ENCODE measurements at places on chromosomes 5 and 9.

- no peak for DNase-seq
Measured at GRCh38 chr5:146873186-146873917, 5.2 kb downstream of the PPP2R2B start.

- no peak for DNase-seq
Measured at GRCh38 chr9:137435980-137436760, 5.0 kb downstream of the ENTPD8 start.

GRCh38 chr9:4781408-4781807 lies 11.3 kb upstream of the RCL1 start:
- DNase-seq, result no peak

DNA sequence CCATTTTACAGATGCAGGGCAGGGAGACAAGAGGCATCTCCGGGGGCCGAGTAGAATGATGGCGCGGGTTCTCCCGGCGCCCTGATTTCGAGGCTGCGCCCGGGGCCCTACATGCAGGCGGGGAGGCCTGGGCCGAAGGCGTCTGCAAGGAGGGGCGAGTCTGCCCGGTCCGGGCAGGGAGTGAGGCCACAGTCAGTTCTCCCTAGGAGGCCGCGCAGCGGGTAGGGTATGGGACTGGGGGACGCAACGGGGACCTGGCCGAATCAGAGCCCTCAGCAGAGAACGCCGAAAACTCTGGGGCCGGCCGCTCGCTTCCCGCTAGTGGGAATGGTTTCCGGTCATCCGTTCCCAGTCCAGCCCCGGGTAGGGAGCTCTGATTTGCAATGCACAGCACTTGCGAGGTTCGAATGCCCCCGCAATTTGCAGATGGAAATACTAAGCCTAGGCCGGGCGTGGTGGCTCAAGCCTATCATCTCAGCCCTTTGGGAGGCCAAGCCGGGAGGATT lies 6.4 kb downstream of the TLX3 start:
- DNase-seq, result no peak

GRCh38 chr5:142437563-142437962 lies 112.7 kb upstream of the SPRY4 start:
- DNase-seq, result no peak

GRCh38 chr5:81590498-81591384 lies 160.2 kb downstream of the SSBP2 start:
- no peak for DNase-seq

- no peak for DNase-seq
Measured at GRCh38 chr5:7269591-7270274, 126.2 kb upstream of the ADCY2 start.

GRCh38 chr9:90095682-90096081 lies 490.9 kb downstream of the GADD45G start:
- no peak for DNase-seq

DNA sequence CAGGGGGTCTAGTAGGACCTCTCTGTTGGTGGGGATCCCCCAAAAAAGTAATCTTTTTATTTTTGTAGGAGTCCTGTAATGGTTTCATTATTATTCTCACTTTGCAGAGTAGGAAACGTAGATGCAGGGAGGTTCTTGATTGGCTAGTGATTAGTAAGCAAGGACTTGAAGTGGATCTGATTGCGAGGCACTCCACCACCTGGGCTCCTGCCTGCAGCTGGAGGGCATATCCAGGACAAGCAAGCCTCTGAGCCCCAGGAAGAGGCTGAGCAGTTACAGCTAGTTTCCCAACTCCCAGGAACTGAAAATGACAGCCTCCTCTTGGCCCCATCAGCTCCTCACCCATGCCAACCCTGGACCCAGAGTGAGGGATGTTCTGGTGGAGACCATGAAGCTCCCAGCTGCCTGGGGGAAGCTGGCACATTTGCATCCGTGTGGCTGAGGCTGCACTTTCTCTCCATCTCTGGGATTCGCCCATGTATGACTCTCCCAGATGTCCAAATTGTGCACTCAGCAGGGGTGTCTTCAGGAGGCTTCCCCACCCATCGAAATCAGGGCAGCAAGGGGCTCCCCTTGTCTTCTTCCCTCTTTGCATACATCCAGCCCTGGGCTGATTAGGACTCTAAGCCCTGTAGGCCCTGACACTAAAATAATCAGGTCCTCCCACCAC lies 10.2 kb downstream of the KCNIP1 start:
- no peak for DNase-seq

GRCh38 chr5:98504505-98504904 lies 269.0 kb upstream of the RGMB start:
- no peak for DNase-seq

DNA sequence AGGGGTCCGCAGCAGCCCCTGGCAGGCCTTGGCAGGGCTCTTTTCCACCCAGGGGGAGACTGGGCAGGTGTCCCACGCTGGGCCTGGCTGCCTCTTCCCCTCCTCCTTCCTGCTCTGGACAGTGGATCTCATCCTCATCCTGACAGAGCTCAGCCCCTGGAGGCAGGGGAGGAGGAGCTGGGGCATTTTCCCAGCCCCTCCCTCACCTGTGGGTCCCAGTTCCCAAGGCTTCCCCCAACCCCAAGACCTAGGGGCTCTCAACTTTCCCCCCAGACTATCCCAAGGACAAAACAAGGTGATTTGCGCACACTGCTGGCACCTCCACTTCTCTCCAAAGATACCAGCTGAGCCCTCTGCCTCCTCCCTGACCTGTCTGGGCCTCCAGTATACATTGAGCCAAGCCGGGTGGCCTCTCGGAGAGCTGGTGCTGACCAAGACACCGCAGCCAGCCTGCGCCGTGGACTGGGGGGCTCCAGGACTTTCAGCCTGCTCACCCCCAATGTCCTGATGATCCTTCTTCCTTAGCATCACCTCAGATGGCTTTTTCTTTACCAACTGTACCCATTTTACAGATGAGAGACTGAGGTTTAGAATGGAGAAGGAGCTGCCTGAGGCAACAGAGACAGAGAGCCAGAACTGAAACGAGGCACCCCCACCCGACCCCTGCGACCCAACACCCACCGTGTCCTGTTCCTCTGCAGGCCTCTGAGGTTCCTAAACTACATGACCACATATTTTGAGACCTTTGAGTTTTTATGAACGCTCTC lies 126.6 kb downstream of the BARX1 start:
- DNase-seq, result no peak

GRCh38 chr5:40165106-40165788 lies 514.5 kb upstream of the PTGER4 start:
- no peak for DNase-seq

- DNase-seq, result no peak
Measured at GRCh38 chr5:1658665-1659064, 134.9 kb upstream of the LPCAT1 start.

GRCh38 chr9:1303932-1304331 lies 253.8 kb downstream of the DMRT2 start:
- no peak for DNase-seq

DNA sequence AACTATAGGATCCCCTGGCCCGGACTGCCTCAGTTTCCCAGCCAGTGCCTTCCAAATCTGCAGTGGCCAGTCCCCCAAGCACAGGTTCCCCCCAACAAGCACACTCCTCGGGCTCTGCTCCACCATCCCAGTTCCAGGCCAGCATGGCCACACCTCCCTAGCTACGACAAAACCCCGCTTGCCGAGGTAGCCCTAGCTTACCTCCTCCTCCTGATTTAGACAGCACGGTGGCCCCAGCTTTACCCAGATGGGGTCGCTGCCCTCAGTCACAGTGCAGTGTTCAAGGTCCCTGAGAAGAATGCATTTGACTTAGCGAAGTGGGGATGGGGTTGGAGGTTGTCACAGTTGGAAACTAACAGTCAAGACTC lies 40.8 kb upstream of the GARNL3 start:
- no peak for DNase-seq

DNA sequence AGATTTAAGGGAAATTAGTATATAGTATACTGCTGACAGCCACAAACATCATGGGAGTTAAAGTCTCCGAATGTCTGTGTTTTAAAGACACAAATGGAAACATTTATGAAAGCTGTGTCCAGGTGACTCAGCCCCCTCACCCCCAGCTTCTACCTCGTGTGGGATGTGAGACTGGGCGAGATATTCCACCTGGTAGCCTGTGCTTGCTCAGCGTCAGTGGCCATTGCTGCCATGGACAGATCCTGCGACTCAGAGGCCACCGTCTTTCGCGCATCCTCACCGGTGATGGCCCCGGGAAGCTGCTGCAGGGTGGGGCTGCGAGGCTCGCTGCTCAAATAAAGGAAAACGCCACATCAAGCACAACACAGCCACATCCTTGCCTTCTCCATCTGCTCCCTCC lies 31.2 kb upstream of the EXOC3 start:
- DNase-seq, result no peak

Measured in CD4-positive, alpha-beta T cell treated with Interleukin-21 for 1 hour (primary cell).